Activated CD4-positive, alpha-beta T cell treated with anti-CD3 and anti-CD28 coated beads, Interleukin-2, amount 50 U/mL, for 24 hours (primary cell): ENCODE measurements at places on chromosomes 11 and 22.
A peak's percentile ranks its signal among the peaks of the same experiment; 100 is the strongest.

DNA sequence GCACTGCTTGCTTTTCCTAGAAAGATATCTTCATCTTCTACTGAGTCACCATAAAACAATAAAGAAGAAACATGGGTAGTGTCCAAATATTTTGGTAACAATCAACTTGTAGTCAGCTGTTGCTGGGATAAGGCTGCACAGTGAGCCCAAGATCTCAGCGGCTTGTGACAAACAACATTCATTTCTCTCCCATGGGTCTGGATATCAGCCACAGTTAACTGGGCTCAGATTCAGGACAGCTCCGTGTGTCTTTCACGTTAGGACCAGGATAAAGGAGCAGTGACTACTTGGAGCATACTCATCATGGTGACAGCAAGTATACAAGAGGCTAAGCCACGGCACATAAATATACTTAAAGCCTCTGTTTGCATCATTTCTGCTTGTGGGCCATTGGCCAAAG is 27.9 kb upstream of the GRK3 start:
- no peak for DNase-seq

DNA sequence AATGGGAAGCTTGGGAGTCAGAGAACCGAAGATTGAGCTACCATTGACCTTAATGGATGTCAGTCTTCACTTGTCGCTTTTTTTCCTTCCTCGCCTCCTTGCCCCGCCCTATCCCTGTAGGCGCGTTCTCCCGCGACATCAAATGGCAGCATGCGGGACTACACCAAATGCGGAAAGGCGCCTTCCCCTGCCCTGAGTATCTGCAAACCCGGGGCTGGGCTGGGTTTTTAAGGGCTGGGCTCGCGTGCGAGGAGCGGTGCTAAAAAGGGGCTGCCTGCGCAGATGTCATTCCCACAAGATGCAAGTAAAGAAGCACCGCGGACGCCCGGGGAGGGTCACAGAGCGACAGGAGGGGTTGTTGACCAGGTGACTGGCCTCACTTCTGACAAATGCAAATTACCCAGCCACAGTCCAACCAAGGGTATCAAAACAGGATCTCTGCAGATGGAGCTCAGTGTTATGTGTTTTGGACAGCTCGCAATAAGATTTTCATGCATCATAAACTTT is 4.7 kb upstream of the FAM111B start:
- peak; percentile 56 for DNase-seq

- DNase-seq = no peak
Measured at GRCh38 chr11:128764424-128765095, 70.7 kb downstream of the FLI1 start.

GRCh38 chr11:75786101-75786736 is 17.6 kb downstream of the DGAT2 start:
- DNase-seq = no peak

DNA sequence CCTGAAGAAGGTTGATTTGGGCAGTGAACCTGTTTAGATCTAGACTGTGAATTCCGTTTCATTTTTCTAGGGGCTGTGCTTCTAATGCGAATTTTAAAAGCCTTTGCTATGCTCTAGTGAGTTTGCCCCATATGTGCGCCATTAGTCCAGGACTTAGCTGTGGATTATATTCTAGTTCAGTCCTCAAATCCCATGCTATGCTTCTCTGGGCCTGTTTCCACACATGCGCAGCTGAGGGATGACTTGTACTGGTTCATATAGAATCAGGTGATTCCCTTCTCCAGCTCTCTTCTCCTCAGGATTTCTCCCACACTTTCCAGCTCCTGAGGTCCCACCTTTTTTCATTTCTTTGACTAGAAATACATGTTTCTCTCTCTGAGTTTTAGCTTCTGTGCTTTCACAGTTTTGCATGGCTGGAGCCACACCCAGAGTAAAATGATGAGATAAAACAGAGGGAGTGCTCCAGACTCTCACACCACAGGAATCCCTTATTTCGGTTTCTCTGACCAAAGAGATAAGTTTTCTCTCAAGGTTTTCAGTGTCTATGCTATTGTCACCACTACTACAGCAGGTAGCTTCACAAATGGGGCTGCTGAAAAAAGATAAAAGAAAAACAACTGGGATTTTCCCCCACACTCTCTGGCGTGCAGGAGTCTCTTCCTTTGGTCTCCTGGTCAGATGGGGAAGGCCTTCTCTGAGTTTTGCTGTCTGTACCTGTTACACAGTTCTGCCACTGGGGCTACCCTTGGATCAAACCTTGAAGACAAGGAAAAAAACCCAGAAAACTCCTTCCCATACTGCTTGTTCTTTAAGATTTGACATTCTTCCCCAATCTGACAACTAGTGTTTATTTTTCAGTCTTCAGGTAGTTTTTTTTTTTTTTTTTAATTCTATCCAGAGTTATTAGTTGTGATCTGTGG is 96.2 kb upstream of the TEAD1 start:
- DNase-seq = no peak

GRCh38 chr22:45072322-45072903 is 62.6 kb upstream of the PHF21B start:
- DNase-seq = no peak

- no peak for DNase-seq
Measured at GRCh38 chr22:42227435-42227834, 43.0 kb downstream of the TCF20 start.
